ENCODE measurements at places on chromosomes 7 and 10.

DNA sequence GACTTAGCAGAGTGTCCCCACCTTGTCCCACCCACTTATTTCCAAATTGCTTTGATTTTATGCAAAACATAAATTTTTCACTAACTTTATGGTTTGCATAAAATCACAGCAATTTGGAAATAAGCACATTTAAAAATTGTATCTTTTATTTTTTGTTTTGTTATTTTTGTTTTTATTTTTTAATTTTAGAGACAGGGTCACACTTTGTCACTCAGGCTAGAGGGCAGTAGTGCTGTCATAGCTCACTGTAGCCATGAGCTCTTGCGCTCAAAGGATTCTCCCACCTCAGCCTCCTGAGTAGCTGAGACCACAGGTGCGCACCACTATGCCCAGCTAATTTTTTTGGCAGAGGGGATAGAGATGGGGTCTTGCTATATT, 43.2 kb downstream of the APBB1IP start:
- no peak for DNase-seq

DNA sequence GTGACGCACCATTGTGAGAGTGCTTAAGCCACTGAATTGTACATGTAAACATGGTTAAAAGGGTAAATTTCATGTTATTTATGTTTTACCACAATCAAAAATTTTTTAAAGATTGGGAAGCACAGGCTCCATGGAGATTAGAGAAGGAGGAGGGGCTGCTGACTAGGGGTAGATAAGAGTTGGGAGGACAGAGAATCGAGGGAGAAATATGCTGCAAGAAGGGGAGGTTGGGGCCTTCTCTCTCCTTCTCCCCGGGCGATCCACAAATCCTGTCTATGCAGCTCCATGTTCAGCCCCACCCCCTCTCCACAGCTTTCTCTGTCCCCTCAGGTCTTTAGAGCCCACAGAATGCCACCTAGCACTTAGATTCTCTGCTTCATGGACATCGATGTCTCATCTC, 12.1 kb downstream of the ZNF467 start:
- no peak for DNase-seq

GRCh38 chr10:4691301-4691700, 134.7 kb upstream of the AKR1E2 start:
- no peak for DNase-seq

DNA sequence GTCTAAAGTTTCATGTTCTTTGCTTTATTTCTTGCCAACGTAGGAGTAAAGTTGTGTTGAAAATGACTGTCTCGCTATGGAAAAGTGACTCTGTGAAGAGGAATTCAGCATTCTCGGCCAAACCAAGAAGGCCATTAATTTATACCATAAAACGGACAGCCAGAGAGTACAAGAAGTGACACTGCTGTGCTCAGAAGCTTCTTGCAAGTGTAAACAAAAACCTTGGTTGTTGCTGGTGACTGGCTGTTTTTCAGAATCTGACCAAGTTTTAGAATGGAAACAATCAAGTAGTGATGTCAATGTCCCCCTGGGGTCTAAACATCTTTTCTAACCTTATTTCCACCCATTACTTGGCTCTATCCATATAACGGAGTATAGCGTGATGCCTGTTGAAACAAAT, 201.9 kb downstream of the INHBA start:
- no peak for DNase-seq

DNA sequence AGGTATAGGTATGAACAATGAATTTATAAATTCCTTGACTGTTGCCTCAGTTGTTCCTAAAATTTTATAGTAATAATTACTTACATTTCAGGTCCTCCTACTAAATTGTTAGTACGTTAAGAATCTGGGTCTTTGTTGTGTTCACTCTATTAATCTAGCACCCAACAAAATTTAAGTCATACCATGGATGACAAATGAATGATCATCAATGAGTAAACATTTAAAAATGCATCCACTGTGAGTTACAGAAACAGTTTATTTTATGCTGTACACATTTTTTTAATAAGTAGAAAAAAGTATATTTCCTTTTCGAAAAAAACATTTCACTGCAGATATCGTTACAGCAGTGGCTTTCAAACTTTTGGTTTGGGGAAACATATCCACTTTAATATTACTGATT, 265.2 kb downstream of the PCLO start:
- no peak for DNase-seq

DNA sequence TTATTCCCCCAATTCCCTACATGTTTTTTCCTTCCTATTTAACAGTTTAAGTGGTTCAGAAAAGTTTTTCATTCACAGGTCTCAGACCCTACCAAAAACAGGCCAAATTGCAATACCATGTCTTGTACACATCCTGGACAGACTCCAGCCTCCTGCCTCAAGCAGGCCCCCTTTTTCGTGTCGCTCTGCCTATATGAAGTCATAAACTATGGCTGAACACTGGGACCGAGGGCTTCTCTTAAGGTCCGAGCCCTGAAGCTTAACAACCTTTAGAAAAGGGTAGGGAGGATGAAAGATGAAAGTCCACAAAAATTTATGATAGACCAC, 1.4 kb downstream of the FBXW4 start:
- DNase-seq, result no peak

DNA sequence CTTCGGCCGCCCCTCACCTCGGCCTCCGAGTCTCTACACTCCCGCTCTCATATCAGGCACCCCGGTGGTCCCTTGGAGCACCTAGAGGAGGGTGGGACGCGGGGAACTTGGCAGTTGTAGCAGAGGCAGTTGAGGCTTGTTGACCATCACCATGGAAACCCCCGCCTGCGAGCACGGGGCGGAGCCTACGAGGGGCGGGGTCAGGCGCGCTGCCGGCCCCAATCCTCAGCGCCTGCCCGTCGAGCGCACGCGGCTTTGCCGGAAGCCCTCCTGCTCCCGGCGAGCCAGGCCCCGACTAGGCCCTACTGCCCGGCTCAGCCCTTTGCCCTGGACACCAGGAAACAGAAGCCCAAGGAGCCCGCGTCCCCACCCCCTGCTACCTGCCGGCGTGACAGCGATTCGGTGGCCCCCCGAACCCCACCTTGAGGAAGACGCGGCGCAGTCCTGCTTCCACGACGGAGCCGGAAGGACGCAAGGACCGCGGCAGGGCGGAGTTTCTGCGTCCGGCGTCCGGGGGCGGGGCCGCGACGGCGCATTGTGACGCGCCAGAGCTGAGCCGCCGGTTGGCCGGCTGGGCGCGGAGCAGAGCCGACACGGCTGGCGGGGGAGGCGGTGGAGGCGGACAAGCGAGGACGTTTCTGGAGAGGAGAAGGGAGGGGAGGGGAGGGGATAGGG, at the start of gene HNRNPF:
Gene HNRNPF (minus strand): TSS at position 477 of the 675 bp plus-strand sequence. CDS start 21,302 bp downstream, outside the sequence.
- DNase-seq, result peak; percentile 99

GRCh38 chr7:42151309-42151708, 85.7 kb downstream of the GLI3 start:
- DNase-seq, result no peak

DNA sequence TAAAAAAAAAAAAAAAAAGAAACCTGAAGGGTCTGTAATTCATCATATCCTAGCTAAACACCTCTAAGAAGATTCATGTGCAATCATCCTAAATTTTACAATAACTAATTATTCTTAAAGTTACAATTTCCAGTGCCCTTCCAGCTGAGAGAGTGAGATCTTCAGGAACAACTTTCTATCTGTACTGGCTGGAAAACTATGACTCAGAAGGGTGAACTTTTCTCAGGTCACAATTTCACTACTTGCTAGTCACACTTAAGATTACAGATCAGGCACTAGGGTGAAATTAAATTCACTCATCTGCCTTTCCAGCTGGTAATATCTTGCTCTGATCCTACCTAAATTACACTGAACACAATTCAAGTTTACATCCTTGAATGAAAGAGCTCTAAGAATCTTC, 158.8 kb downstream of the ANK3 start:
- no peak for DNase-seq

- no peak for DNase-seq
Measured at GRCh38 chr10:49282306-49282705, 16.7 kb upstream of the C10orf71 start.

DNA sequence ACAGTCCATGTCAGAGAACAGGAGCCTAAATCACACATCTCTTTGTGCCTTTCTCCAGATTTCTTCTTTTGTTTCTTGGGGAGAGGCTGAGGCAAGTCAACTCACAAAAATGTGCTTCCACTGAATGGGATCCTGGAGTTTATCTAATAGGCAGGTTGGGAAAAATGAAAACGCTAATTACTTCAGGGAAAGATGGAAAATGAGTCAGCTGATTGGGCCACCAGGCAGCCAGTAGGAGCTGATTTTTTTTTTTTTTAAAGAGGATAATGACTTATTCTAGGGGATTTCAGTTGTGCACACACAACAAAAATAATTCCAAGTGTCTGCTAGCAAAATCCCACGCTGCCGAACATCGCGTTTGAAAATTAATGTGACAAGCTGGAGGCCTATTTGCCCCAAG, 412.8 kb upstream of the ZMIZ1 start:
- DNase-seq, result no peak

- no peak for DNase-seq
Measured at GRCh38 chr7:101624246-101625001, 4.7 kb downstream of the MYL10 start.

- no peak for DNase-seq
Measured at GRCh38 chr7:45482451-45482850, 91.7 kb upstream of the ADCY1 start.

DNA sequence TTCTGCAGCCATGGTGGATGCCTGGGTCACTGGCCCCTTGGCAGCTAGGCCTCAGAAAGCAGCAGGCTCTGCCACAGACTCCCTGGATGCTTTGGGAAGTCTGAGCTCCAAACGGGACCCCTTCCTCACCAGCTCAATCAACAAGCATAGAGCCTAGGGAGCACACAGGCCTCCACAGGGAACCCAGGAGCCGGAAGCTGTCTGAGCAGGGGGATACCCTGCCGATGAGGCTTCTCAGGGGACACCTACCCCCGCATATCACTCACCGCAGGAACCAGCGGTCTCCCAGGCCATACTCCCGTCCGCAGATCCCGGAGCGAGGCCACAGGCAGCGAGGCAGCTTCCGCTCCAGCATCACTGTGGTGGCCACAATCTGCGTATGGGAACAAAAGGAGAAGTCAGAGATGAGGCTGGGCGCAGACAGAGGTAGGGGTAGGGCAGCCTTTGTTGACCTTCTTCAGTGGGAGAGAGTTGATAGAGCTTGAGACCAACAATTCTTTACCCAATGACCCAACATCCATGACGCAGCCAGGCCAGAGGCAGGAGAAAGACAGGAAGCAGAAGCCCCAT, 13.4 kb downstream of the TRPV6 start:
- no peak for DNase-seq
